Head of caudate nucleus (tissue), 42 donors: ENCODE measurements at places on chromosomes 4 and X.

DNA sequence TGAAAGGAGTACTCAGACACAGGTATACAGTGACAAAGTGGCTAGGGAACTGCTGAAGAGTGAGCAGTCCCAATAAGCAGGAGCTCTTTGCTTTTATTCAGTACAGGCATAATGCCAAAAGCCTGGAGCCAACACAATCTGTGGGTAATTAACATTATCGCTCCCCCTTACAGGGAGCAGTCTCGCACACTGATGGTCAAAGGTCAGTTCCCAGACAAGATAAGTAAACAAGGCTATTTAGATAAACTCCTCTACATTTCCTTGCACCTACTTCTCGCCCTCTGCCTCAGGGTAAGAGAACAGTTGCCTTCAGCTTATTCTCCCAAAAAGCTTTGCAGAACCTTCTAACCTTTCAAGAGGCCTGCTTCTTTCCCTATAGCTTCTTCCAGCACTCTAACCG is 73.9 kb upstream of the TAF9B start:
- no peak for DNase-seq

DNA sequence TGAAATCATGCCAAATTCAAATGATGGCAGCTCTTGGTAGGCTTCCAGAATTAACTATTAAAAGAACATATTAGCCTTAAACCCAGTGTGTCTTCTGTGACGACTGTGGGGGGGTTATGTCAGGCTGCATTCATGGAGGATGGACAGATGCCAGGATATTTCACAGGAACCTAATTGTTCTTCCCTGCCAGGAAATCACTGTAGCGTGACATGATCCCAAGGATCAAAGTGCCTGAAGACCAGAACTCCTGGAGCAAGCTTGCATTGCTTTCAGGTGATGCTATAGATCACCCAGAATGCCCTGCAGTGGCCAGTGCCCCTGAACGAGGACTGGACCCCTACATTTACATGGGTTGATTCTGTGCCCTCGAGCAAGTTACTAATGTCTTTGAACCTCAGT is 1093.0 kb upstream of the TENM3 start:
- DNase-seq, result no peak

- no peak for DNase-seq
Observed at GRCh38 chr4:129092631-129093190, 628 bp downstream of the SCLT1 start.

GRCh38 chr4:122456231-122457116 is at the start of gene IL2:
TSS of gene IL2 (minus strand) at chr4:122456725. CDS start at chr4:122456440, 285 bp downstream.
- no peak for DNase-seq

DNA sequence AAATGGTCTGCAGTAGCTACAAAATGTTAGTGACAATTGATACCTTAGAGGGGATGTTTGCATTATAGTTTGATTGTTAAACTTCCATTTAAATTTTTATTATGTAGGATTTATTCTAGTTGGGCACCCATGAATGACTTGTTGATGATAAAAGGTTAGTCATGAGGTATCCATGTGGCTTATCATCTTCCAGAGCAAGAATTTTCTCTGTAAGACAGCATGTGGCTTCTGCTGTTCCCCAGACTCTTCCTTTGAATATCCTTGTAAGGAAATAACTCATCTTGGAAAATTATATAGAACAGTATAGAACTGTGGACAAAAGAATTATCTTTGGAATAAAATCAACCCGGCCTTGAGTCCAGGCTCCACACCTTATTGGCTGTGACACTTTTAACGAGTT is 40.1 kb upstream of the KLHL8 start:
- no peak for DNase-seq

GRCh38 chr4:74085669-74086068 is 13.3 kb downstream of the CXCL2 start:
- no peak for DNase-seq

GRCh38 chr4:16315456-16315855 is 89.2 kb upstream of the TAPT1 start:
- no peak for DNase-seq

GRCh38 chrX:20477836-20478524 is 211.3 kb upstream of the RPS6KA3 start:
- no peak for DNase-seq

- no peak for DNase-seq
Observed at GRCh38 chr4:144634978-144635747, 10.8 kb upstream of the HHIP start.

DNA sequence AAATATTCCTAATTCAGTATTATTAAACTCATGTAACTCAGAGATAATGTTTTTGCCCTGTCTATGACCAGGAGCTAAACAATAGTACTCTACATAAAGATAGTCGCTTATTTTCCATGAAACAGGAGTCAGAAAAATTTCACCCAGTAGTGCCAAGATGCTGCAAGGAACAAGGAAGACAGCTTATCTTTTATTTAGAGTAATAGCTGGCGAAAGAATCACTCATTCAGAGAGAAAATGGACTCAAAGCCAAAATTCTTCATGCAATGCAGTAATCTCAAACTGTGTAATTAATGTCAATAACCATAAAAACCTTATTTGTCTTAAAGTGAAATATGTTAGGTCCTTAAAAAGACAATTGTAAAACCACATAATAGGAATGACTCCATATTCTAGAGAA is 477.8 kb downstream of the ANKRD50 start:
- no peak for DNase-seq

DNA sequence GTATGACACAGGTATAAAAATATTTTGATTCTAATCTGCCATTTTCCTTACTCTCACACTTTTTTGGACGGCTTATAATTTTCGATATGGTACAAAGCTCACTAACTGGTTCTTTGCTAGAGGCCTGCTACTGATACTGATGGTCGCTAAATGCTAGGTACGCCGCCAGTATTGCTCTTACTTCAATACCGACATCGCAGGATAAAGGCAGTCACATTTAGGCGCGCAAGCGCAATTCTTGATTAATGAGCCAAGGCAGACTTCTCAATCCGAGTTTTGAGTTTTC is 557 bp upstream of the USP38 start:
- DNase-seq, result no peak

DNA sequence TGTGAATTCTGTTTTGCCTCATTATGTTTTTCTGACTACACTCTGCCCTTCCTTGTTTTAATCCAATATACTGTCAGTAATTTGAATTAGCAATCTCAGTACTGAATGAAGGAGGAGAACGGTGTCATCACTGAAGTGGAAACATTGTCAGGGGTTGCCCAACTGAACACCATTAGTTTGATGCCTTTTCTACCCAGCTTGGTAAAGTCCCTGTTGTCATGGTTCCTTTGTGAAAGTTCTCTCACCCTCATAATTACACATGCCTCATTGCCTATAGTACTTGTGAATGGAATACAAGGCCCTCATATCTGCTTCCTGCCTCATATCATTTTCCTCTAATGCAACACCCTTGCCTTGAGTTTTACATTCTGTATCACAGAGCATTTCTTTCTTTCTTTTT is 76.9 kb downstream of the RRAGB start:
- DNase-seq, result no peak

GRCh38 chr4:72387959-72388358 is 181.1 kb downstream of the ADAMTS3 start:
- no peak for DNase-seq

GRCh38 chrX:110796407-110796697 is 735 bp upstream of the CHRDL1 start:
- no peak for DNase-seq

GRCh38 chr4:47713129-47713834 is 124.6 kb downstream of the CORIN start:
- DNase-seq, result no peak

DNA sequence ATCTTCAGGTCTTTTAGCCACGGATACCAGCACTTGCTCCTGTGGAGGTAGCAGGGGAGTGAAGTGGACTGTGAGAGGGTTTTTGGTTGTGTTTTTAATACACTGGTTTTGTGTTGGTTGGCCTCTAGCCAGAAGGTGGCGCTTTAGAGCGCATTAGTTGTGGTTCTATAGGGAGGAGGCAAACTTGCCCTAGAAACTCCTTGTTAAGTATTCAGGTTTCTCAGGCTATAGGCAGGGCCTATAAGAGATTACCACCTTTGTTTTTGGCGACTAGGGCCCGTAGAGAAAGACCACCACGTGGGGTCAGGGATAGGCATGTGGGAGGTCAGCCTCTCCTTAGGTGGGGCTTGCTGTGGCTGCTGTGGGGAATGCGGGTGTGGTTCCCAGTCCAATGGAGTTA is 221.6 kb upstream of the SPANXN4 start:
- DNase-seq, result no peak

DNA sequence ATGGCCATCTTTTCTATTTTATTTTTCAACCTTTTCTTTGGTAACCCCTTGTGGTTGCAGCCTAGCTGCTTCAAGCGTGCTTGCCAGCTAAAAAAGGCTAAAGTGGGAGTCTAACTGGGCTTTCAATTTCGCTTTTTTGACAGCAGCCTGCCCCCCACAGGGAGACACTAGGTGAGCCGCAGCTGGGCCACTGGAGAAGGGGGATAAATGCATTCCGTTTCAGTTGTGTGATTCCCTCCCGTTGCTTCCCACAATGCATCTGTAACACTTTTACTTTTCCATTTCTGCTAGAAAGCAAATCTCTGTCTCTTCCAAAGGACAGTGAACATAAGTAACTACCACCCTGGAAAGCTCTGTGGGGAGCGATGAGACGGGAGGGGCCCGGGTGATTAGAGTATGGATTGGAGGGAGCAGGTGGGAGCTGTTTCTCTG is 86.3 kb upstream of the RAPGEF2 start:
- DNase-seq, result no peak

GRCh38 chrX:32455704-32456103 is 755.6 kb downstream of the DMD start:
- DNase-seq, result no peak

- DNase-seq, result no peak
Observed at GRCh38 chrX:21972721-21973120, 32.2 kb downstream of the SMS start.

DNA sequence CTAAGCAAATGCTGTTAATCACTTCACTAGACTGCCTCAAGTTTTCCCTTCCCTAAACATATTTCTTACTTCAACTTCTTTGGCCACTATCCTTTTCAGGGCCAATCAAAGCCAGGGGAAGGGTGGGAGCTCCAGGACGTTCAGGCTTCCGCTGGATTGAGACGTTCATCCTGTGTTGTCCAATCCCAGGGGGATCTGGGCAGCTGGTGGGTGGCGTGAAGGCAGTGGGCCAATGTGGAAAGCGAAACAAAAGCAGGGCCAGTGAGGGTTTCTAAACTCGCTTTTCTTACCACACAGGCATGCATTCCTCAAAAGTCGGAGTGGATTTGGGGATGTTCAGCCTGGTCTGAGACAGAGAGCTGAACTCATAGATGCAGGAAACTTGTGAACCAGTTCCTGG is 7.6 kb downstream of the CXCL13 start:
- no peak for DNase-seq

DNA sequence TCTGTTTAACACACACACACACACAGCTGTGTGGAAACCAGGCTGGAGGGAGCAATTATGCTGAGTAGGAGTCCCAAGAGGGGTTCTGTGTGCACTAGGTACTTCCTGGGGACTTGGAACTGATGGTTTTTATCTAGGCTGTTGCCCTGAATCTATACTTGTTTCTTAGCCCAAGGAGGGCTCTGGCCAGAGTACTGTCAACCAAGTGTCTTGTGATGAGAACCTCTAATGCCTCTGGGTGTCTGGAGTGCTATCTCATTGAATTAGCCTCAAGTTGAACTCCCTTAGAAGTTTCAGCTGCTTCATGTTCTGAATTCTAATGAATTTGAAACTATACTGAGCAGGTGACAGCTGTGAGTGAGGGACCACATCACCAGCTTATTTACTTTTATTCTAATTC is 16.6 kb downstream of the ARHGAP24 start:
- no peak for DNase-seq

- DNase-seq, result no peak
Observed at GRCh38 chrX:109827772-109828171, 94.7 kb upstream of the ACSL4 start.

- no peak for DNase-seq
Observed at GRCh38 chr4:7651461-7651921, 216.8 kb upstream of the PSAPL1 start.

- DNase-seq, result peak; percentile 31
Observed at GRCh38 chrX:118115953-118116712, 477 bp downstream of the KLHL13 start.

DNA sequence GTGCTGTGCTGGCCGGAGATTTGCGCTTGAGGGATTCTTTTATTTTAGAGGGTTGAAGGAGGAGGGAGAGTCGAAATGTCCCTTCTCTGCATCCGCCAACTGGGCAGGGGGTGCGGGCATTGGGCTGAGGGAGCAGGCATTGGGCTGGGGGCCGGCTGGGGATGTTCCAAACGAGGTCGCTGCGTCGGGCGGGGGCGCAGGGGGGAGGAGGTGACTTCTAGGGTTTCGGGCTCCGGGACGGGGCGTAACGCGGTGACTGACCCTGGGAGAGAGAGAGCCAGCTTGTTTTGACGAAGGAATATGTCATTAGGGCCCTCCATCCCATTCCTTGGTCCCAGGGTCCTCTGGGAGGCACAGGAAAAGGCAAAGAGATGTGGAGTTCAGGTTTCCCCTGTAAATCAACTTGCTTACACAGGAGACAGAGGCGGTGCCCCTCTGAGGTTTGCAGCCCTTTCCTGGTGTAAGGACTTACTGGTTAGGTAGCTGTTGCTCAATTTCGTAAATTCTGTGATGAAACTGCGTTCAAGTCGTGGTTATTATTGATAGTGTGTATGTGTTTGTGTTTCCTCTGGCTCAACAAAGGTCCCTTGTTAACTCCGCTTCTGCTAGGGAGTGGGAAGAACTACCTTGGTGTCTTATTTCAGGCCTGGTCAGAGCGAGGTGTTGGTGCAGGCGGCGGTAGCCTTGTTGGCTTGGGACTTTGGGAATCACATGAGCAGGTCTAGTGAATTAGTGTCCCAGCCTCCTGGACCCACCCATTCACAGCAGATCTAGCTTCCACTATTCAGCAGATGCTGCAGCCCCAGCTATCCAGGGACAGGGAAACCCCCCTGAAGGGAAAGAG is 716 bp downstream of the FHIP1A start:
- DNase-seq, result no peak

DNA sequence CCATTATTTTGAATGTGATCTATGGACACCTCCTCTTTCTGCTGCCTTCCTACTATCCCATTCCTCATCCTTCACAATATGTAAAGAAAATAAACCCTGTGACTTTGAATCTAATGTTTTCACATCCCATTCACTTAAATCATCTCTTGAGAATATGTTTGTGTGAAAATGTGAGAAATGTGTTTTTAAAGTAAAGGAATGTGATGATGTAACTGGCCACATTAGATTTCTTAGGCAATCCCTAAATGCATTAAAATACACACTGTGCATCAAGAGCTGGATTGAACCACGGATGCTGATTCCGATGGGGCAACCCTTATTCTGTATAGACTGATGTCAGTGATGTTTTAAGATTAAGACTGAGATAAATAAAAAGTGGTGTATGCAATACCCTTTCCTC is 558.9 kb upstream of the TENM3 start:
- no peak for DNase-seq

GRCh38 chrX:112832481-112833095 is 8.0 kb downstream of the AMOT start:
- DNase-seq, result peak; percentile 16

DNA sequence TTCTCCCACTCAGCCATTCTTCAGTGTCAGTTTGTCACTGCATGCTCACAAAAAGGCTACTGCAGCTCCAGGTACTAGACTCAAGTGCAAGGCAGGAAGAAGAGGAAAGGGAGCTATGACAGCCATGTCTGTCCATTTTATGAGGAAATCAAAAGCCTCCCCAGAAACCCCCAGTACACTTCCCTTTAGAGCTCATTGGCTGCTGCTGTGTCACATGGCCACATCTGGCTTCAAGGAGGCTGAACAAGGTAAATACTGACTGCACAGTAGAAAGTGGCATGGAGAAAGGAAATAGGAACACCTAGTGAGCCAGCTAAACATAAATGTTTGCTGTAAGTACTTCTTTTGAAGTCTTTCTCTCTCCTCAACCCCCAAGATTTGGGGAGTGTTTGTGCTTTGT is 67.2 kb upstream of the FRAS1 start:
- DNase-seq, result no peak
